Activated CD4-positive, alpha-beta T cell treated with anti-CD3 and anti-CD28 coated beads, Interleukin-2, amount 10 ng/mL, durations not matched to agents 7 days and 5 days (primary cell): ENCODE measurements at places on chromosomes 16 and 17. TPM values are rescaled to one million over a fixed set of nuclear protein-coding genes. Genes with fewer than 3 reads are reported as not detected.

MMP28 gene
- total RNA-seq = not detected

INPP5K gene
- total RNA-seq = 50.3 TPM

CEP295NL gene
- total RNA-seq = not detected

BCO1 gene
- total RNA-seq = not detected

TMEM88 gene
- 0.87 TPM for total RNA-seq

SLC35B1 gene
- total RNA-seq = 70.1 TPM

GRCh38 chr16:51419768-51420167, 268.7 kb upstream of the SALL1 start:
- no peaks in the 10 kb centered on the region for H3K4me1 ChIP-seq
- no peak overlapping the region for H3K4me3 ChIP-seq
- H3K36me3 ChIP-seq = no peaks in the 10 kb centered on the region
- no peak overlapping the region for H3K27ac ChIP-seq

- H3K4me3 ChIP-seq = no peak overlapping the region
- DNase-seq = no peak
- H3K27ac ChIP-seq = no peak overlapping the region
- H3K4me1 ChIP-seq = peaks cover 26% of the 10 kb centered on the region
- peaks cover 13% of the 10 kb centered on the region for H3K27me3 ChIP-seq
These were observed 39.8 kb upstream of the TMC5 start for GRCh38 chr16:19377864-19378263.

DNA sequence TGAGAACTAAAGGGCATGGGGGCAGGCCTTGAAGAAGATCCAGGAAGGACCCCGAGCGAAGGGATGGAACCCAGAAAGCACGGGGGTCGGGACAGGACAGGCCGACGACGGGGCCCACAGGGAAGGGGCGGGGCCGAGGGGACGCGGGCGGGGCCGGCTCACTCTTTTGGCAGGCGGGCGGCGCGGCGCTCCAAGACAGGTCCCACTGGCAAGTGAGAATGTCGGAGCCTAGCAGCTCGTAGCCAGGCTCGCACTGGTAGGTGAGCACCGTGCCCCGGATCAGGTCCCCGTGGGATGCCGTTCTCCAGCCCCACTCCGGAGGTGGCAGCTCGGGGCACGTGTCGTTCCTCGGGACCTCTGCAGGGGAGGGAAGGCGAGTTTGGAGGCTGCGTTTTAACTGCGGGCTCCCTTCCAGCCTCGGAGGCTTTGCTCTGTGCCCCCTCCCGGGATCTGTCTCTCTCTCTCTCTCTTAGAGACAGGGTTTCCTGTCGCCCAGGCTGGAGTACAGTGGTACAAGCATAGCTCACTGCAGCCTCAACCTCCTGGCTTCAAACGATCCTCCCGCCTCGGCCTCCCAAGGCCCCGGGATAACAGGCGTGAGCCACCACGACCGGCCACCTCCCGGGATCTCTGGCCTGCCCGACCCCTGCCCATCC, 13.7 kb upstream of the CDIPT start:
- peaks cover 19% of the 10 kb centered on the region for H3K4me1 ChIP-seq
- peak; percentile 33 for DNase-seq
- peaks cover 30% of the 10 kb centered on the region for H3K27me3 ChIP-seq
- H3K4me3 ChIP-seq = peak overlapping the region; percentile 54
- H3K27ac ChIP-seq = no peak overlapping the region

- H3K4me3 ChIP-seq = no peak overlapping the region
- H3K27ac ChIP-seq = peak overlapping the region; percentile 71
- peaks cover 56% of the 10 kb centered on the region for H3K4me1 ChIP-seq
- H3K36me3 ChIP-seq = peaks cover 72% of the 10 kb centered on the region
- H3K27me3 ChIP-seq = no peaks in the 10 kb centered on the region
These were observed 21.1 kb downstream of the CDR2 start for GRCh38 chr16:22353191-22353919.

- peak overlapping the region; percentile 27 for H3K27ac ChIP-seq
- peak overlapping the region; percentile 58 for H3K4me3 ChIP-seq
- H3K27me3 ChIP-seq = peaks cover 15% of the 10 kb centered on the region
- peaks cover 36% of the 10 kb centered on the region for H3K4me1 ChIP-seq
- no peaks in the 10 kb centered on the region for H3K36me3 ChIP-seq
- DNase-seq = no peak
These were observed 576 bp upstream of the MYO18A start for GRCh38 chr17:29180788-29181160.

DNA sequence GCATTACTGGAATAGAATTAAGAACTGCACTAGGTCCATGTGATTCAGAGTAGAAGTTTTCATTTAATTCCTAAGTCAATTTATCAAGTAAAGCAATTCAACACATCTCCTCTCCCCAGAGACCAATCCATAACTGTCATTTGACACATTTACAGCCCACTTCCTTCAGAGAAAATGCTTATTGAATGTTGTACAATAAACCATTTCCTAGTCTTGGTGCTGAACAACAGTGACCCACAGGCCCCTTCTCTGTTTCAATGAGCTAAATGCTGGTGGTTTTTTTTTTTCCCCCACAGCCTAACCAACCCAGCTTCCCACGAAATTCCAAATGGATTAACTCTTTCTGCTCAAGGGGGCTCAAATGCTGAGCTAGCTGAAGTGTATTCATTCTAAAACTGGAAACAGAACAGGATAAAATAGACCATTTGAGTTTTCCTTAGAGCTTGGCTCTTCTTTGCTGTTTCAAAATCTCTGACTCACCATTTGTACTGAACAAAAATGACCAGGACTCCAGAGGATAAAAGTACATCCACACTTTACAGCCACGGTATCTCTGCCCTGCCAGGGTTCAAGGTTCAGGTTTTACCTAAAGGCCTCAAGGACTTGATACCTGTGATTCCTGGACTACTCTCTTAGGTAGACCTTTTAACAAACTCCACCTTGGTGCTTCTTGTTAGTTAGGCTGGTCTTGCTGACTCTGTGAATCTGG, 62.3 kb downstream of the TMEM100 start:
- H3K27me3 ChIP-seq = peaks cover 10% of the 10 kb centered on the region
- no peak overlapping the region for H3K4me3 ChIP-seq
- DNase-seq = no peak

- no peak for DNase-seq
- no peaks in the 10 kb centered on the region for H3K36me3 ChIP-seq
- peaks cover 2% of the 10 kb centered on the region for H3K4me1 ChIP-seq
- H3K4me3 ChIP-seq = no peak overlapping the region
- H3K27ac ChIP-seq = no peak overlapping the region
These were observed 37.9 kb downstream of the TBCD start for GRCh38 chr17:82789806-82790205.

- peaks cover 39% of the 10 kb centered on the region for H3K4me1 ChIP-seq
- peaks cover 34% of the 10 kb centered on the region for H3K36me3 ChIP-seq
- peak overlapping the region; percentile 30 for H3K4me3 ChIP-seq
- DNase-seq = peak; percentile 82
These were observed 52.1 kb downstream of the KLHDC4 start for GRCh38 chr16:87713451-87714229.

DNA sequence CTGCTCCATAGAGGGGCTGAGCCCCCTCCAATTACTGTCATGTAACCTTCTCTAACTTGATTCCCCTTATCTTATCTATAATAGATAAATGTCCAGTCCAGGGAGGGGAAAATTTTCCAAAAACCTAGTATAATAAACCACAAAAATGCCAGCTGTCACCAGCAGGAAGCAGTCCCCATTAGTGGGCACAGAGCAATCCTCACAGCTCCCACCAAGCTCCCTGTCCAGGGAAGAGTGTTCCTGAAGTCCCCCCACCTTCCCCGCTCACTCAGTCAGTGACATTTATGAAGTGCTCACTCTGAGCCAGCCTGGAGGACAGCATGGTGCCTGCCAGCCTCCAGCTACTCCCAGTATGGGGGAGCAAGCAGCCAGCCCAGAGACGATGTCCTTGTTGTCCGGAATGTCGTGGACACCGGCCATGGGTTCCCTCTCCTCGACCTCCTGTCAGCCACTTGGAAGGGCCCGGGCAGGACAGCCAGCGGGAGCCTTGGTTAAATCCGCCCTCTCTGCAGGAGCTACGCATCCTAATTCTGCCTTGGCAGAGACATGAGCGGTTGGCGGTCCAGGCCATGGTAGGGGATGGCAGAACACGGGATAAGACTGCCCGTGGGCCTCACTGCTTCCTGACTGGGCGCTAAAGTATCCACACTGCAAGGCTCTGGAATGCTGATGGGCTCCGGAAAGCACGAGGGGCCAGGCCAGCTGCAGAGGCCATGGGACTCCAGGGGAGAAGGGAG, 102.0 kb upstream of the CDH5 start:
- no peak overlapping the region for H3K4me3 ChIP-seq
- H3K36me3 ChIP-seq = no peaks in the 10 kb centered on the region
- peaks cover 28% of the 10 kb centered on the region for H3K27me3 ChIP-seq
- no peak overlapping the region for H3K27ac ChIP-seq
- H3K4me1 ChIP-seq = peaks cover 2% of the 10 kb centered on the region

DNA sequence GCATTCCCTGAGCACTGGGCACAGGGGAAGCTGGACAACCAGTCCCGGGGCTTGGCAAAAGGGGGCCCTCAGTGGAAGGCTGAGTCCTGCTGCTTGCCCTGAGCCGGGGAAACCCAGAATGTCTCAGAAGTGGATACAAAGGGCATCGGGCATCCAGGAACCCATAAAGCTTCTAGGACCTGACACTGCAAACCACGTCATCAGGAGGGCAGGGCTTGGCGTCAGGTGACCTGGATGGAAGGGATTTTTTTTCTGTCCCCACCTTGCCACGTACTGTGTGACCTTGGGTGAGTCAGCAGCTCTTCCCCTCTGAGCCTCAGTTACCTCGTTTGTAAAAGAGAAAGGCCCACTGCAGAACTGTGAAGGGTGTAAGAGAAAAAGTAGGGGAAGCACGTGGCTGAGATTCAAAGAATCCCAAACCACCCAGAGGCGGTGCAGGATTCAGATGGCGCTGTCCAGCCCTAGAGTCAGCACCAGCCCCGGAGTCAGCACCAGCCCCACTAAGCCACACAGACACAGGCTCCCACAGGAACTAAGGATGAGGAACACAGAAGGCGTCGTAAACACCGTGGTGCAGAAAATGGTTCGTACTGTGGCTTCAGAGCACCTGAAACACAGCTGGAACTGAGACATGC, 53.7 kb downstream of the C16orf95 start:
- no peaks in the 10 kb centered on the region for H3K27me3 ChIP-seq
- H3K27ac ChIP-seq = no peak overlapping the region
- DNase-seq = no peak
- H3K36me3 ChIP-seq = peaks cover 6% of the 10 kb centered on the region
- no peaks in the 10 kb centered on the region for H3K4me1 ChIP-seq
- no peak overlapping the region for H3K4me3 ChIP-seq

GRCh38 chr16:56767024-56767423, 37.1 kb downstream of the NUP93 start:
- H3K4me3 ChIP-seq = no peak overlapping the region
- no peak for DNase-seq
- H3K36me3 ChIP-seq = peaks cover 8% of the 10 kb centered on the region
- H3K27me3 ChIP-seq = no peaks in the 10 kb centered on the region
- H3K27ac ChIP-seq = no peak overlapping the region

DNA sequence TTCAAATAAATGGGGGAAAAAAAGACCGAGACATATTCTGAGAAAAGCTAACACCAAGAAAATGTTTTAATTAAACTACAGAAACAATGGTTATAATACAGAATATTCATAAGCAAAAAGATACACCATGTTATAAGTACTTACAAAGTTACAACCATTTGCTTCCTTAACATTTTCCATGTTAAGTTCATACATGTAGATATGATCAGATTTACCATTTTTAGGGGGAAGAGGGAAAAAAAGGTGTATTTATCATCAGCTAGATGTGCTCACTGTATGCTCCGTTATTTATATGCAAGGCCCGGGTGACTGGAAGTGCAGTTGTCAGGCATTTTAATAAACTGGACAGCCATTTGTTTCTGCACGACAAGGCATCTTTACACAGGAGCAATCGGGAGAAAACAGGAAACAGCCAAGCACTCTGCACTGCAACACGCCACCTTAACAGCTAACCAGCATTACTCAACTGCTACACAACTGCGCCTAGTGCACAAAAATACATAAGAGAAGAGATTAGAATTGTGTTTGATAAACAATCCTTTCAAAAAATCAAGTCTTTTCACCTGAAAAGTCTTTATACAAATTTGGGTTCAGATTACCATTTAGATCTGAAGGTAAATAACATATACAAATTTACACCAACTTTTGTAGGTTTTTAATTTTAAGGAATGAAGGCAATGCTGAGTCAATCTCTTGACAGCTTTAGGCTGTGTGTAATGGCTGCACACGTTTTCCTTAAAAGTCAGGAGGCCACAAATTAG, 2.9 kb downstream of the SRSF2 start:
- H3K36me3 ChIP-seq = peaks cover 59% of the 10 kb centered on the region
- peaks cover 54% of the 10 kb centered on the region for H3K4me1 ChIP-seq
- H3K4me3 ChIP-seq = peak overlapping the region; percentile 88
- H3K27me3 ChIP-seq = no peaks in the 10 kb centered on the region
- peak overlapping the region; percentile 90 for H3K27ac ChIP-seq

- no peaks in the 10 kb centered on the region for H3K27me3 ChIP-seq
- no peaks in the 10 kb centered on the region for H3K36me3 ChIP-seq
- H3K4me3 ChIP-seq = no peak overlapping the region
- DNase-seq = no peak
These were observed 16.1 kb upstream of the KCNJ12 start for GRCh38 chr17:21360048-21360447.

DNA sequence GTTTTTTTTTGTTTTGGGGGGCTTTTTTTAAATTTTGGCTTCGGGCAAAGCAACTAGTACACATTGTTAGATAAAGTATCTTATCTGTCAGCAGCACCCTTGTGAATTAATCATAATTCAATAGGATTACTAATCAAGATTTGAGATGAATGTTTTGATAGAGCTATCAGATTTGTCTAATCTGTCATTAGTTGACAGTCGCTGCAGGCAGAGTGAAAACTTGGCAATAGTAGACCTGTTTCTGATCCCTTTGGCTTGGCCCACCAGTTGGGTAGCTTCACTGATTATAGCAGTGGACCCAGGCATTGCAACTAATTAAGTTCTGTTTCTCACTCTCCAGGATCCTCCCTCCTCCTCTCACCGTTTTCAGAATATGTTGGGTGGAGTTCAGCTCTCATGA, 258.6 kb downstream of the IRX3 start:
- H3K36me3 ChIP-seq = no peaks in the 10 kb centered on the region
- H3K4me1 ChIP-seq = no peaks in the 10 kb centered on the region
- H3K27ac ChIP-seq = no peak overlapping the region

DNA sequence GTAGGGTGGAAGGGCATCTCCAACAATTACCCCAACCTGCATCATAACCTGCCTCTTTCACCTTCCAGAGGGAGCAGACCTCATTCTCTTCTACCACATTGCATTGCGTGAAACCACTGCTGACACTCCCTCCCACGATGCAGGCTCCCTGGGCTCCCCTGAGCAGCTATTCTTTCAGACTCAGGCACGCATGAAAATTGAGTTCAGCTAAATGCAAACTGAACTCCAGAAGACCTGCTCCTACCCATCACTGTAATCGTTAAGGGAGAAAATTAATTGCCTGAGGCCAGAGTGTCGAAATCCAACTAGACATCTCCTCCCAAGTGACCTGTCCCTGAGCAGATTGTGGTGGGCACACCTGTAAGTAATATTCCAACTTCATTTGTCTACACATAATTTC, 186.0 kb downstream of the GRIN2A start:
- no peak for DNase-seq
- no peak overlapping the region for H3K27ac ChIP-seq
- no peak overlapping the region for H3K4me3 ChIP-seq
- no peaks in the 10 kb centered on the region for H3K4me1 ChIP-seq
- H3K36me3 ChIP-seq = no peaks in the 10 kb centered on the region
- no peaks in the 10 kb centered on the region for H3K27me3 ChIP-seq

GRCh38 chr16:64339052-64339770, 782.7 kb downstream of the CDH11 start:
- no peak for DNase-seq
- H3K36me3 ChIP-seq = no peaks in the 10 kb centered on the region
- H3K27ac ChIP-seq = no peak overlapping the region
- H3K27me3 ChIP-seq = no peaks in the 10 kb centered on the region
- no peaks in the 10 kb centered on the region for H3K4me1 ChIP-seq
